ENCODE measurements at places on chromosomes 16 and 17.

DNA sequence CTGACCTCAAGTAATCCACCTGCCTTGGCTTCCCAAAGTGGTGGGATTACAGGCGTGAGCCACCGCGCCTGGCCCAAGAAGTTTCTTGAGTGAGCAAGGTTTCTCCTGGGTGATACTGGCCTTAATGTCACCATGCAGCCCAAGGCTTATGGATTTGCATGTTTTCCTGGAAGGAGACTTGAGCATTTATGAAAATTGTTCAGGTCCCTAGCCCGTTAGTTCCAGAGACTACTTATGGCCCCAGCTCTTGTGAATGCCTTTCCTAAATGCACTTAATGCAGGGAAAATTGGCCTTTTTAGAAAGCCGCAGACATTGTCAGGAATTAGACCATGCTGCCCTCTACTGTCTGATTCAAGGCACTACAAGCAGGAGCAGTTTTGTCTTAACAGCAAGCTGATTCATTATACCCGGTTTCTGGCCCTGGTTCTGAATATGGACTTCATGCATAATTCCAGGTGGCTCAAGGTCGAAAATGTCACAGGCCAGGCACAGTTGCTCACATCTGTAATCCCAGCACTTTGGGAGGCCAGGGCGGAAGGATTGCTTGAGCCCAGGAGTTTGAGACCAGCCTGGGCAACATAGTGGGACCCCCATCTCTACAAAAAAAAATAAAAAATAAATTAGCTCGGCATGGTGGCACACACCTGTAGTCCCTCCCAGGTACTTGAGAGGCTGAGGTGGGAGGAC, 91.3 kb downstream of the SNX29 start:
- peak; percentile 66 for DNase-seq

GRCh38 chr17:58391302-58391984, 25.9 kb downstream of the RNF43 start:
- DNase-seq, result no peak

- DNase-seq, result no peak
These were observed 2.9 kb upstream of the MAP1LC3B start for GRCh38 chr16:87389245-87389644.

- DNase-seq, result no peak
These were observed 1.6 kb upstream of the FOXJ1 start for GRCh38 chr17:76142585-76143041.

GRCh38 chr17:68324114-68324513, 32.8 kb downstream of the ARSG start:
- no peak for DNase-seq

Data from CD4-positive, CD25-positive, alpha-beta regulatory T cell (primary cell).